KBM-7 (cell line): ENCODE measurements at places on chromosomes 5 and 9.
A peak's percentile ranks its signal among the peaks of the same experiment; 100 is the strongest.

DNA sequence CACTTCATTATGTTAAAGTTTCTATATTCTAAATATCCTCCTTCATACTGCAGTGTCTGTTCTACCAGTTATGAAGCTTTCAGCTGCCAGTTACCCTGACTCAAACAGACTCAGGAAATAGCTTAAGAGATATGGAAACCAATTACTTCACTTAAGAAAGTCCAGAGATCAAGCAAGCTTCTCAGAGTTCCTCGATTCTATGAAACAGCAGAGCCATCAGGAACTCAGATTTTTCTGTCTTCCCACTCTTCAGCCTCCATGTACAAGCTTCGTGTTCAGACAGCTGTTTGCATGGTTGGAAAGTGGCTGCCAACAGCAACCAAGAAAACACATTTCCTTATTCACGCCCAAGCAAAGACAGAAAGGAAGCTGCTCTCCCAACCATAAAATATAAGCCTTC is 216.1 kb downstream of the ACTL7B start:
- DNase-seq, result no peak

- DNase-seq, result no peak
Observed at GRCh38 chr9:22449719-22450118, 3.1 kb downstream of the DMRTA1 start.

GRCh38 chr5:1368236-1368635 is 23.3 kb upstream of the CLPTM1L start:
- no peak for DNase-seq

- DNase-seq, result no peak
Observed at GRCh38 chr9:133618726-133619125, 9.5 kb upstream of the FAM163B start.

- no peak for DNase-seq
Observed at GRCh38 chr9:132797861-132798659, 80.0 kb downstream of the AK8 start.

- no peak for DNase-seq
Observed at GRCh38 chr5:146680846-146681584, 165.0 kb upstream of the GPR151 start.

- DNase-seq, result no peak
Observed at GRCh38 chr5:158487664-158488063, 612.1 kb downstream of the EBF1 start.

DNA sequence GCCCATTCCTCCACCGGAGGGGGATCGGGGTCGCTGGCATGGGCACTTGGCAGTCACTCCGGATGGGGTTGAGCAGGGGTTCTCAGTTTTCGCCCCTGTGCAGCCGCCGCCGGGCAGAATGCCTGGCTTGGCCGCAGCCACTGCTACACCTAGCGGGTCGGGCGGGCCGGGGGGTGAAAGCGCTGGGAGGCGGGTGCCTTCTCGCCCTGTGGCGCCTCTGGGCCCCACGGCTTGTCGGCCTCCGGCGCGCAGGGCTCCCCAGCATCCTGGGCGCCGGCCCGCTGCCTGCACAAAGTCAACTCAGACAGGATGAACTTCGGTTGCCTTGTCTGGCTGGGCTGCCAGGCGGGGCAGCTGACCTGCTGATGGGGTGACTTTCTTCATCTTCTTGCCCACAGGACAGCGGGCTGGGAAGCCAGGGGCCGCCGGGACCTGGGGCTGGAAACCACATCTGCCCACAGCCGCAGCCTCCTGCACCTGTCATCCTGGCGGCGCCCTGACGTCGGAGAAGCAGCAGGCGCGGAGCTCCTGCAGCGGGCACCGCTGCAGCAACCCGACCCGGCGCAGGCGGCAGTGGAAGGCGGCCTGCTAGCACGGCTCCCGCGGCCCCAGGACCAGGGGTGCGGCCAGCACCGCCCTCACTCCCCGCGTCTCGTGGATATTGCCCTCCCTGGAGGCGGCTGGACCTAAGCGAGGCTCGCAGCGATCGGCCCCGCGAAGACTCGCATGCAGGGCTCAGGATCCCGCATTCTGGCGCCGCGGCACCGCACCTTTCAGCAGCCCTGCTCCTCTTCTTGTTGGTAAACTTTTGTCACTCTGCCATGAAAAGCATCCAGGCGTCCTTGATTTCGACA is 1.3 kb upstream of the ANKRD18A start:
- no peak for DNase-seq

GRCh38 chr5:61627531-61627930 is 295.5 kb downstream of the ZSWIM6 start:
- no peak for DNase-seq

DNA sequence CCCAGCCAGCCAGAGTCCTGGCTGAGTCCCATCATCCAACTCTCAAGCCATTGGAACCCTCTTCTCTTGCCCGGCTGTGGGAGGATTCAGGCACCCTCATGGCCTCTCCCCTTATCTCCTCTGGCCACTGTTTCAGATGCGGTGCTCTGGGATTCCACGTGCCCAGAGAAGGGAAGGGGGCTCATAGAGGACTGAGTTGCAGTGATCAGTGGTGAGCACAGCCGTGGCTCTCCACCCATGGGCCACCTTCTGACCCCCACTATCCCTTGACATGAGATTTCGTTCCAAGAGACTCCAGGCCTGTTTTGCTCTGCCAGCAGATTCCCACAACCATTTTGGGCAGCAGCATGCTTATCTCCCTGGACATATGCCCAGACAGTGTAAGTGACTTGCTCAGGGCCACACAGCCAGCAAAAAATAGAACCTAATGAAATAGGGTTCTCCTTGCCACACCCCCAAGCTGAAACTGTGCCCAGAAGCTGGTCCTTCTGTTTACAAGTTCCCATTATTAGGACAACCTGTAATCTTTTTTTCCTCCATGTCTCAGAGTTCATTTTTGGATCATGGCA is 2.7 kb downstream of the GPX3 start:
- DNase-seq, result no peak

DNA sequence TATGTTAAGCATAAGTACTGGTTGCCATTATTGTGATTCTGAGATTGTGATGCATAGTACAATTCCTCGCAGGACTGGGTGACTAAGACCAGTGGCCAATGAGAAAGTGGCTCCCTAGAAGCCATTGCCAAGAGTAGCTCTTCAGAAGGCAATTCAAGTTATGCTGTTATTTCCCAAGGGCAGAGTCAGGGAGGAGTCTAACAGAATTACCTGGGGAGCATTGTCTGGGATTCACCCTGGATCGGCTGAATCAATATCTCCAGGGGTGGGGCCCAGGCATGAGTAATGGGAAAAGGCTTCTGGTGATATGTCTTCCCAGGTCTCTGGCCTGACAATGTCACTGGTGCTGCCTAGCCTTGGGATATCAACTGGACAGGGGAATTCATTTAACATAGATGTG is 10.9 kb upstream of the ARHGEF28 start:
- DNase-seq, result no peak

- peak; percentile 29 for DNase-seq
Observed at GRCh38 chr9:35758475-35759050, 4.5 kb upstream of the MSMP start.

GRCh38 chr9:126348911-126349550 is 22.4 kb downstream of the MVB12B start:
- no peak for DNase-seq
